ENCODE measurements at places on chromosomes 5 and 9.

DNA sequence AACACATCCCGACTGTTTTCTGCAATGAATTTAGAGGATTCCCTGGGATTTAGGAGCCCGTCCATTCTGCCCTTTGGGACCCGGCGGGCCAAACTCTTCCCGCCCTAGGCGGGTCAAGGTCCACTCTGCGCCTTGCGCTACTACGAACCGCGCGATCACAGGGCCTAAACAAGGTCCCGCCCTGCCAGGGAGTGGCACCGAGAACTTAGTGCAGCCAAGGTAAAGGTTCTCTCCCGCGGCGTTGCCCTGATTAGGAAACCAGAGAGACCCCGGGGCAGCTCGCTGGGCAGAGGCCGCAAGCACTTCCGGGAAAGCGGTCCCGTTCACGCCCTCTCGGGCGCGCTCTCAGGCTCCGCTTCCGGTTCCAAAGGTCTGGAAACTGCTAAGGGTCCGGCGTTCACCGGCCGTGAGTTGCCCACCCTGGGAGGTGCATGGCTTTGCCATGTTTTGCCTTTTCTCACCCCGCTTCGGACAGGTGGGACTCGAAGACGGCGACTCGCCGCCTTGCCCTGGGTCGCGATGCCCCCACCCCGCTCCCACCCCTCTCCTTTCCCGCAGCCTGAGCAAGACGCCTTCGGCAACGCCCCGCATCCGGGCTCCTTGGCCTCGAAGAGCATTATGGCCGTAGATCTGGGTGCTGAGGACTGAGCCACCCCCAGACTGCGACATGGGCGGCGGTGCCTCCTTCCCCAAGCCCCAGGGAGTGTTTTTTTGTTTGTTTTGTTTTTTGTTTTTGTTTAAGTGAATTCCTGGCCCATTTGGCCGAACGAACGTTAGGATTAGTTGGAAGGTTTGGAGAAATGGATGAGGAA lies 23.4 kb downstream of the HNRNPK start:
- DNase-seq: no peak

DNA sequence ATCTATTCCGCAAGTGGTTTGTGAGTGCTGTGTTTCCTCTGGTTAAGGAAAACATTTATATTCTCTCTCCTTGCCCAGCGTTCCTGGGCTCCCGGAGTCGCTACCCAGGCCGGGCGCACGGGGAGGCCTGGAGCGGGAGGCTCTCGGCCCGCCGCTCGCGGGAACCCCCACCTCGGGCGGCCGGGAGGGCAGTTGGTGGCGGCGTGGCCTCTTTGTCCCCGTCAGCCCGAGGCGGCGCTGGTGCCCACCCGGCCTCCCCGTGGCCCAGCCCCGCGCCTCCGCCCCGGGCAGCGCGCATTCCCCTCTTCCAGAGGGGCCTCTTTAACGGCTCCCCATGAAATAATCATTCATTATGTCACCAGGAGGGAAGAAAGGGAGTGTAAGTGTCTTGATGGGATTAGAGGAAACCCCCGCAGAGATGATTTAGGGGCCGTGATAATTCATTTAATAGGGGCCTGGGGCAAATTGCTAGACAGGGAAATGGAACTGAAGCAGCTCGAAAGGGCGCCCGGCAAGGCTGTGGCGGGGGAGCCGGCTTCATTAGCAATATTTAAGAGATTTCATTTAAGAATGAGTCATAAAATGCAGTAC lies 181.9 kb upstream of the TBCA start:
- DNase-seq: no peak

GRCh38 chr9:10104774-10105173 lies 508.0 kb downstream of the PTPRD start:
- no peak for DNase-seq

DNA sequence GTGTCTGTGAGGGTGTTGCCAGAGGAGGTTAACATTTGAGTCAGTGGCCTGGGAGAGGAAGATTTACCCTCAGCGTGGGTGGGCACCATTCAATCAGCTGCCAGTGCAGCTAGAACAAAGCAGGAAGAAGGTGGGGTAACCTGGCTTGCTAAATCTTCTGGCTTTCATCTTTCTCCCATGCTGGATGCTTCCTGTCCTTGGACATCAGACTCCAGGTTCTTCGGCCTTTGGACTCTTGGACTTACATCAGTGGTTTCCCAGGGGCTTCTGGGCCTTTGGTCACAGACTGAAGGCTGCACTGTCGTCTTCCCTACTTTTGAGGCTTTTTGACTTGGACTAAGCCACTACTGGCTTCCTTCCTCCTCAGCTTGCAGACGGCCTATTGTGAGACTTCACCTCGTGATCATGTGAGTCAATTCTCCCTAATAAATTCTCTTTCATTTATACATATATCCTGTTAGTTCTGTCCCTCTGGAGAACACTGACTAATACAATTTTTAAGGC lies 38.1 kb downstream of the PBX3 start:
- no peak for DNase-seq

- no peak for DNase-seq
Observed at GRCh38 chr5:172090976-172091547, 84.6 kb upstream of the FBXW11 start.

- no peak for DNase-seq
Observed at GRCh38 chr9:134028076-134028475, 2.8 kb downstream of the BRD3OS start.

DNA sequence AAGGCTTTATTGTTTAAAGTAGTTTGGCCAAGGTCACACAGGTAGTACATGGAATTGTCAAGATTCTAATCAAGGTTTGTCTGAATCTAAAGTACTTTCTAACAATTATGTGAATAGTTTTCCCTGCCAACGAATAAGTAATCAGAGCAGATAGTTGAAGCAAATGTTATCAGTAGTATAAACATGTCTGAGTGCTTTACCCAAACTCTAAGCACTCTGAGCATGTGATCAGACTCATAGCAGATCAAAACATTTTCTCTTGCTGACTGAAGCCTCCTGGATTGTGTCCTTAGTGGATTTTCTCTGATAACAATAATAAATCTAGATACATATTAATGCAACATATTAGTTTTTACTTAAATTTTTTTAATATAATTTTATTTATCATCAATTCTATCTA lies 995.0 kb downstream of the EFNA5 start:
- no peak for DNase-seq

GRCh38 chr5:101720033-101720432 lies 576.1 kb downstream of the SLCO4C1 start:
- no peak for DNase-seq

GRCh38 chr9:78127279-78128225 lies 95.9 kb upstream of the GNAQ start:
- DNase-seq: no peak

DNA sequence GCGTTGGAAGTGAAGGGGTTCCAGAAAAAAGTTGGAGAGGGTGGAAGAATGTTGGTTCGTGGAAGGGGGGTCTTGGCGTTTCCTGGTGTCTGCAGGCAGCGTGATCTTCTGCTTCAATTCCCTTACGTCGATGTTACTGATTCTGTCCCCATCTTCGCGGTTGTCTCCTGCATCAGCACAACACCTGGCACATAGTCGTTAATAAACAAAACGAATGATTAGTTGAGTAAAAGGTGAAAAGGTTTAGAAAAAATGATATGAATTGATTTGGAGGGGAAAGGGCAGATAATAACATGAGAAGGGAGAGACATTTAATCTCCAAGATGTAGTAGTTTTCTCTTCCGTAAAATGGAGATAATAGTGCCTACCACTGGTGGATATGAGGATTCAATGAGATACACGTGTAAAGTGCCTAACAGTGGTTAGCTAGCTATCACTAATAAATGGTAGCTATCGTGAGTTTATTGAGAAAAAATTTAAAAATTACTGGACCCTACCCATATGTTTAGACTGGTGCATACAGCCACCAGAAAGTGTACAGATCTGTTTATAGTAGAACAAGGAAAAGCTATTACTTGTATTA lies 556 bp downstream of the MTREX start:
- no peak for DNase-seq

DNA sequence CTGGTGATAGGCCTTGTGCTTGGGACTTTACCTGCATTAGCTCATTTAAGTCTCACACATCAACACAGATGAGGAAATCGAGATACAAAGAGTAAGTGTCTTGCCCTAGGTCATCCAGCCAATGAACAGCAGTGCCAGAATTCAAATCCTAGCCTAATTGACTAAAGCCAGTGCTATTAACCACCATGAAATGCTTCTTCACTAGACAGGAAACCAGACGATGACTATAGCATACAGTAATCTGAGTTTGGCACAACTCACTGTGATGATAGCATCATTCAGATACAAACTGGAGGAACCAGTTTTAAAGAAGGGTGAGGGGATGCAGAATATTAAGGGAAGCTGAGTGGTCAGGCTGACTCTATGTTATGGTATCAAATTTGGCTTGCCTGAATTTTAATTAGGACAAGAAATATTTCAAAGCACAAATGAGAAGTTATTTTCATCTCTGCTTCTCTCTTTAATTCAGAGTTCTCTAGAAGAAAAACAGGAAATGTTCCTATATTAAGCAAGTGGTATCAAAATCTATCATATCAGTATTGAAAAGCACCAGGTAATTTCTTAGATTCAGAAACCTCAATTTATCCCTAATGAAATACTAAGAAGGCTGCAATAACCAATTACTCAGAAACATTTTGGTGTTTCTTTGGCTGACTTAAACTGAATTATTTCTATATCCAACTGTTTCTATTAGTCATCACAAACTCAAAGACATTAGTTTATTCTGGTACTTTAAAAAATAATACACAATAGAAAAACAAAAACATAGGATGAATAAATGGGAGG lies 147.0 kb upstream of the RASA1 start:
- no peak for DNase-seq

GRCh38 chr5:26757941-26758340 lies 280.4 kb downstream of the CDH9 start:
- DNase-seq: no peak

- DNase-seq: no peak
Observed at GRCh38 chr9:121455527-121456239, 44.0 kb downstream of the GGTA1 start.

- DNase-seq: peak; percentile 31
Observed at GRCh38 chr9:34072868-34073590, 24.3 kb upstream of the UBAP2 start.

DNA sequence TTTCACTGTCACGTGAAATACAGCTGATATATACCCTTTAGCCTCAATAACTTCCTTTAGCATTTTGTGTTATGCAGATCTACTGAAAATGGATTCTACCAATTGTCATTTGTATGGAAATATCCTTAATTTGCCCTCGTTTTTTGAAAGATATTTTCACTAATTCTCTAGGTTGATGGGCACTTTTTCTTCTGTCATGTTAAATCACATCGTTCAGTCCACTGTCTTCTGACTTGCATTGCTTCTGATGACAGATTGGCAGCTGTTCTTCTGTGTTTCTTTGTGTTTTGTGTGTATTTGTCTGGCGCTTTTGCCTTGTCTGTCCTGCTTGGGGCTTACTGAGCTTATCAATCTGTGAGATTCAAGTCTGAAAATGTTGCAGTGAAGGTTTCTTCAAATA lies 9.7 kb upstream of the CLPTM1L start:
- no peak for DNase-seq

DNA sequence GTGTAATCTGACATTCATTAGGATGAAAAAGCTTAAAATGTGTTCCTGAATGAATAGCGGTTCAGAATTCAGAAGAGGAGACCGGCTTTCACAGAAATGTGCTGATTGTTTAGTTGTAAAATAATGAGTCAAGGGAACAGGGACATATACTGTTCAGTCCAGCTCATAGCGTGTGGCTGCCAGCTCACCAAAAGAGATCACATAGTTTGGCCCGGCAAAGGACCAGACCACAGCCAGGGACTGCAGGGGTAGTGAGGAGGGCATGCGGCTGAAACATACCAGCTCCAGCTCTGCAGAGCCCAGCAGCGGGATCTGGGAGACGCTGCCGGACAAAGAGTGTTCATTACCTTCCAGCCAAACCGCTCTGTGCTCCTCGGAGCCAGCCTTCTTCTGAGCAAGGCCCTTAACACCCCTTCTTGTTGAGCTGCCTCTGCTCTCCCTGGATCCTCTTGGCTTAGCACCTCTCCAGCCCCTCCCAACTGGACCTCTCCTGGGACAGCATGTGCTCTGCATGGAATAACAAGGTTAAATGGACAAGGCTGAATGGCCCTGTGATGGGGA lies 116.8 kb upstream of the CNTLN start:
- no peak for DNase-seq

- no peak for DNase-seq
Observed at GRCh38 chr5:169946743-169947295, 33.5 kb downstream of the INSYN2B start.

DNA sequence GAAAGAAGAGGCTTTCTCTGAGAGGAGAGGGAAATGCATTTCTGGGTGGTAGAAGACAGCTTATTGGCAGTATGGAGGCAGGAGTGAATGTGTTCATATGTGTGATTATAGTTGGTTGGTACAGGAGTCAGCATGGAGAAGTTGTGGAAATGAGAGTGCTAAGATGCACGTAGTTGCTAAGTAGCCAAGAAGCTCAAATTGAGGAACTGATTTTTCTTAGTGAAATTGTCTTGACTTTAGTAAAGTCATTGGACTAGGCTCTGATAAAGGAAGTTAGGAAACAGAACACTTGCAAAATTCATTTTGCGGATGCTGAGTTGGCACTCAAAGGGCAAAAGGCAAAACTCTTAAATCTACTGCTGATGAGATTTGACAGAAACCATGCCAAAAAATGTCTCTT lies 158.9 kb upstream of the VCAN start:
- no peak for DNase-seq

DNA sequence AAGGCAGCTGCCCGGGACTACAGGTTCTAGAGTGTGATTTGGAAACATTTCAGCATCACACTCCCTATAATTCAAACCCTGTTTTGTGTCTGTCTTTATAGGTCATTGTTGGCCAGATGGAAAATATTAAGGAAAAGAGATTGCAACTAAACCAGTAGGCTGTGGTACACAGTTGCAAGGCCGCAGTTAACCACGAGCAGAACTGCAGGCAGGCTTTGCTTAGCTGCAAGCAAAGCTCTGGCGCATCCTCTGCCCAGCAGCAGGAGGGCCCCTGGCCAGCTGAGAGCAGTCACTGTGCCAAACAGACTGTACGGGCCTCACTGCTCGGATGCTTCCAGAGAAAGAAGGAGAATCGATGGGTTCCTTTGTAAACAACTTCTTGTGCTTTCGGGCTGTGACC lies 204.5 kb downstream of the DENND1A start:
- DNase-seq: no peak

DNA sequence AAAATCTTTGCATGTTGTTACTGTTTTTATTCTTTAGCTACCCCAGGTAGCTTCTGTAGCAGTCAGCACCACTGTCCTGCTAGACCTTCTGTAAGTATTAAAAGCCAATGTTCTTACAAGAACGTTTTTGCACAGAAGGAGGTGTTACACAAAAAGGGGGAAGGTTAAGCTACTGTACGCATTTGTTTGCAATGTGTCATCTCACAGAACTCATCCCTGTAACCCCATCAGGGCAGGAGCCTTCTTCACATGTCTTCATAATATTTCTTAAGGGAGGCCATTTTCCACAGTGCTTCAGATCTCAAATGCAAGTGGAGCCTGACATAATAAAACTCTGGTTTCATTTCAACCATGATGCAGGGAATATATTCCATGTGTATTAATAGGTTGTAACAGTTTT lies 67.9 kb downstream of the OSMR start:
- DNase-seq: no peak

Data from HS-27A (cell line).